ENCODE measurements at places on chromosomes 1 and 21.

GRCh38 chr1:90768826-90769225 lies 51.7 kb upstream of the BARHL2 start:
- no peak for DNase-seq

DNA sequence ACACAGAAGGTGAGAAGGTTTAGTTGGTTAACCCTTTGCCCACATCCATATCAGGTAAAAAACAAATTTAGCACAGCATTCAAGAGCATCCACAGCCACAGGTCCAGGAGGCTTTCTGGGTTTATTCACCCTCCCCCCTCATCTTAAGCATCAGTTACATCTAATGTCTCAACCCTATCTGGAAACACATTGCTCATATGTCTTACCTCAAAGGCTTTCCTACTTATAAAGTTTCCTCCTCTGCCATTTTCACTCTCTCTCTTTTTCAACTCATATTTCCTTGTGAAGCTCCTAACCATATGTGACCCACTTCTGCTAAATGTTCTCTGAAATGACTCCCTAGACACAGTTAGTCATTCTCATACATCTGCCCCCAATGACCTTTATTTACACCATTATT lies 47.9 kb upstream of the RUNX1 start:
- DNase-seq = no peak

DNA sequence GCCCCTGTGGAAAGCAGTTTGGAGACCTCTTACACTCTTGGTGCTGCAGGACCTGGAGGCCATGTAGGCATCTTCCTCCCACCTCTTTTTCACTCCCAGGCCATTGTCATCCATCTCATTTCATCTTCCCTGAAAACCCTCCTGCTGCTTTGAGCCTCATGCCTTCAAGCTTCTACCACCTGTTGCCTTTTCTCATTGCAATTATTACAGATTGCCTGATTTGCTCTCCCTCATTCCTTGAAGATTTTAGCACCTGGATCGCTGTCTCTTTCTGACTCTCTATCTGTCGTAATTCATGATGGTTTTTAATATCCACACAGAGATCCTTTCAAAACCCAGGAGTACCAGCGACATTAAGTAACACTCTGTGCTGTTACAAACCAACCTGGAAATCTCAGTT lies 350.2 kb downstream of the CAMTA1 start:
- no peak for DNase-seq

DNA sequence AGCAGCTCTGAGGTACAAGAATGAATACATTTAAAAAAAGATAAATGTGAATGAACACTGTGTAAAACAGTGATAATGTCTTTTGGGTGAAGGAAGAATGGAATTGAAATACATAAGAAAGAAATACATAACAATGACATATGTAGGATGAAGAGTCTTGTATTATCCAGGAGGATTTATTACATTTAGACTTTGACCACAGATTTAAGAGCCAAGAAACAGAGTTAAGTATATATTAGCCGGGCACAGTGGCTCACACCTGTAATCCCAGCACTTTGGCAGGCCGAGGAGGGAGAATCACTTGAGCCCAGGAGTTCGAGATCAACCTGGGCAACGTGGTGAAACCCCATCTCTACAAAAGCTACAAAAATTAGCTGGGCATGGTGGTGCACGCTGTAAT lies 79.7 kb downstream of the SCCPDH start:
- DNase-seq = no peak

DNA sequence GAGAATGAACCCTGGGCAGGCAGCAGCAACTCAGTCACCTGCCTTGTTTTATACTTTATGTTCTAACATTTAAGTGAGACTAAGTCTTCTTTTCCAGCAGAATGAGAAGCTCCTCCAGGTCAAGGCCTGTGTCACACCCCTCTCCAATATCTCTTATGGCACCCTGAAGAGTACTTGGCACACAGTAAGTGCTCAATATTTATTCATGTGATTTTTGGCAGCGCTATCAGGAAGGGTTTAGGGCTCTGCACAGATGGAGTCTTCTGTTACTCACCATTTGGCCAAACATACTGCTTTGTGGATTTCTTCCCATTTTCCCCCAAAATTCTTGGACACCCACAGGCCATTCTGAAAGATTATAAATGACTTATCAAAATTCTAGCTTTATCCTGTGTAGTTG lies 43.8 kb upstream of the MYBPHL start:
- DNase-seq = no peak

DNA sequence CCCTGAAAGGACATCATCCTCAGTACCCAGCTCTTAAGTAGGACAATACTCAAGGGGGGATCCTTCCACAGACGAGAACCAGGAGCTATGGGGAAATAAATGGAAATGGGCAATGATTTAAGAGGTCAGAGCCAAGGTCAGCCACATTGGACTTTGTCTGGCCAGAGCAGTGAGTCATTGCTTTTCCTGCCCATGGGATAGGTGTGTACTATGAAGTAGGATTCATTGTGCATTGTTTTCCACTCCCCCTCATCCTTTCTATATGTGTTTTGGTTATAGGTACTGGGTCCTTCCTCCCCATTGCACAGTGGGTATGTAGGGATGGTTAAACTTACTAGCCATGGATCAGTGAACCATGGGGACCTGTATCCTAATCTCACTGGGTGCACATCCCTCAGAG lies 328.9 kb upstream of the USP25 start:
- no peak for DNase-seq

- DNase-seq = no peak
Measured at GRCh38 chr1:153403421-153404085, 12.7 kb upstream of the S100A8 start.
